Stimulated activated CD8-positive, alpha-beta memory T cell treated with anti-CD3 and anti-CD28 coated beads, Interleukin-4, amount 100 ng/mL, for 1 hour (primary cell): ENCODE measurements at places on chromosomes 6 and 20.

GRCh38 chr6:170032197-170032596 lies 258.7 kb downstream of the DLL1 start:
- no peak for DNase-seq

DNA sequence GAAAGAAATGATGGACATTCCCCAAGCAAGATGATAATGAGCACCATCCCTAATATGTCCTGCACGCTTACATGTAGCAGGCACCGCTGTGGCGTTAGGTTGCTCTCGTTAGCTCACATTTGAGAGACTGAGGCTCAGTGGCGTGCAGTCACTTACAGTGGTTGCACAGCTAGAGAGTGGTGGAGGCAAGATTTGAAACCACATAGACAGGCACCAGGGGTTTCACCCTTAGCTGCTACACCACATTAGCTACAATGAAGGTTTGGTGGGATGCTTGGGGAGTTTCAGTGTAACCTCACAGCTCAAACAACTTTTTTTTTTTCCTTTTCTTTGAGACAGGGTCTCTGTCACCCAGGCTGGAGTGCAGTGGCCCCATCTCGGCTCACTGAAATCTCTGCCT lies 3.7 kb downstream of the COX4I2 start:
- DNase-seq = no peak

- DNase-seq = no peak
Observed at GRCh38 chr6:22432060-22432459, 135.2 kb upstream of the PRL start.

DNA sequence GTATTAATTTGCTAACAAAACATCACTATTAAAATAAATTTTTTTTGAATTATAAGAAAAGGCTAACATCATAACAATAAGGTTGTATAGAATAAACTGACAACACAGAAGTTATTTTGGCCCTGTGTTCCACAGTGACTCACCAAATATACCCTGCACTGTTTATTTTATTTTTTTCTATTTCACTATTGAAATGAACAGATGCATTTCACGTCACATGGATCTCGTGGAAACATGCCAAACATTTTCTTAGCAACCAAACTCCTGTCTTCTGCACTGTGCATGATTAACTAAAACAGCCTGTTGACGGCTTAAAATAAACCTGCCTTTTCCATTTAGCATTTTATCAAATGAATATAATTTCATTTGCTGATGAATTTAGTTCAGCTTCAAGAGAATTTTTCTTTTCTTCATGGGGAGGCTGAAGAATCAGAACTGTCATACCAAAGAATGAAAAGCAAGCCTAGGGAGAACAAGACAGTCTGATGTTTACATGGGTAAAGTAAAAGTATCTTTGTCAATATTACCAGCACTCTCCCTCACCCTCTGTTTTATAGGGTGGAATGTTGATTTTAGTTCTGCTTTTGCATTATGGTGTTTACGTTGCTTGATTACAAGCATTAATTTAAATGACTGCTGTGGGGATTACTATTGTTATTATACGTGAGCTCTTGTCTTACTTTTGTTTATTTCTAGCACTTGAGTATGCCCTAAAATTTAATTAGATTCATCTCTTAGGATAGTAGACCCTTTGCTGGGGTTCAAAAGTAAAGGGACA lies 115.3 kb downstream of the LCA5 start:
- no peak for DNase-seq

DNA sequence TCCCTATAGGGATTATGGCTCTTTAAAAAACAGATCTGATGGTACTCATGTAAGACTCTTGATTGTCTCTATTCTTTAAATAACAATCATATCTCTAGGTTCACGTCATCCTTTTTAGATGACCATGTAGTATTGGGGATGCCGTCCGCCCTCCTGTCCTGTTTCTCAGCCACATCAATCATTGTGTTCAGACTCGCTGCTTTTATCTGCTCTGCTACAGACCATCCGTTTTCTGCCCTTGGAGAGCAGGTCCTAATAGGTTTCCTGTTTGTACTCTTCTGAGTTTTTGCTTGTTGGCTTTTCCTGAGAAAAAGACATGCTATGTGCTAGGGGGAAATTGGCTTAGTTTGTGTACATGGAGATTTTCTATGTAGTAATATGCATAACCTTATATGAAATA lies 76.8 kb downstream of the SASH1 start:
- no peak for DNase-seq

- DNase-seq = no peak
Observed at GRCh38 chr6:112743323-112743722, 396.2 kb downstream of the RFPL4B start.

GRCh38 chr20:60117065-60117464 lies 158.8 kb downstream of the CDH26 start:
- DNase-seq = no peak

- DNase-seq = no peak
Observed at GRCh38 chr6:11771473-11772048, 7.0 kb downstream of the ADTRP start.

DNA sequence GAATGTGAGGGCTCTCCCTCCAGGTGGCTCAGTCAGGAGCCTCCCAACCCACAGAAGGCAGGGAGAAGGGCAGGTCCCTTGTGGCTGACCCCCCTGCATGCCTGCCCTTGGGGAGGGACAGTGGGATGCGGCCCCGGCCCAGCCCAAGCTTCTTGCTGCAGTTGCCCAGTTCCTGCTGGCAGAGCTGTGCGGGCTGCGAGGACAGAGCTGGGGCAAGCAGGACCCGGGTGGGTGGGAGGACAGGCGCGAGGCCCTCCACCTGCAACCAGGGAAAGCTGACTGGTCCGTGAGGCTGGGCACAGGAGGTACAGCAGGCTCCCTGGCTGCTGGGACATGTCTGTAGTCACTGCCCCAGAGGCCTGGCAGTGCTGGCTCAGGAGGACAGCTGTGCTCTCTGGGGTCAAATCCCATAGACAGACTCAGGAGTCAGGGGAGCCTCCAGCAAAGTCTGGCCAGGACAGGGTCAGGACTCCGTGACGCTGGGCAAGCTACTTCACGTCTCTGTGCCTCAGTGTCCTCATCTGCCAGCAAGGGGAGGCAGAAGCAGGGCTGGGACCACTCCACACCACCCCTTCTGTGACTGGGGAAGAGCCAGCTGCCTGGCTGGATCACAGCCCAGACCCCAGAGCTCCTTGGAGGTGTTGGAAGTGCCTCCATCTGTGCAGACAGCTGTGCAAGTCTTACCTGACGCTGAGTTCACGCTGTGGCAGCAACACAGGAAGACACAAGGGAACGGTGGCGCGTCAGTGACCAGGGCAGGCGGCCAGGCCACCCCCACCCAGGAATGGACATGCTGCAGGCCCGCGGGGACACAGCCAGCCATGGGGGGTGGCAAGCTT lies 13.0 kb downstream of the UCKL1 start:
- no peak for DNase-seq

DNA sequence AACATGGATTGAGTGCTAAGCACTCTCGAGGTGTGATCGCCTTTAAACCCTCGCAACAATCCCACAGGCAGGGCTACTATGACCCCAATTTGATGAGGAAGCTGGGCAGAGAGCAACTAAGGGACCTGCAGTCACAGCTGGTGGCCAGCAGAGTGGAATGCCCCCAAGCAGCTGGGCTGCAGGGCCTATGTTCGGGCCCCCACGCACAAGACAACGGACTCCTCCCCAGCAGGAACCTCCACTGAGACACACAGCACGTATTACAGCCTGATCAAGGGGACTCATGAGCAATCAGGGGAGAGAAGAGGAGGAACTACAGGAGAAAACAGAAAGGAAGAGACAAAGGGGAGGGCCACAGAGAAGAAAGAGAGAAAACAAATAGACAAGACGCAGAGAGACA lies 21.7 kb downstream of the CST7 start:
- no peak for DNase-seq

DNA sequence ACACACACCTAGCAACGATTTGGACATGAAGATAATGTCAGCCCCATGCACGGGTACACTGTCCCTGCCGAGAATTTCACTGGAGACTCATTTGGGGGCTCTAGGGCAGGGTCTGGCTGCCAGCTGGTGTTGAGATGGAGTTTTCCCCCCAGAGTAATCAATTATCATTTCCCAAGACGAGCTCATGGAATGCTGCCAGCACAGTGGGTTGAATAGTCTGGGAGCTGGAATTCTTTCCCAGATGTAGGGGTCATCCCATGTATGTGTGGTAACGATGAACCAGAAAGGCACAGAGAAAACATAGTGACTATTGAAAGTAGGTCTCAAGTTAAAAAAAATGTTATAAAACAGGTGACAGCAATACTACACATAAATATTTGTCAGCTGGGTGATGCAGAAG lies 579.9 kb downstream of the MAFB start:
- DNase-seq = no peak

DNA sequence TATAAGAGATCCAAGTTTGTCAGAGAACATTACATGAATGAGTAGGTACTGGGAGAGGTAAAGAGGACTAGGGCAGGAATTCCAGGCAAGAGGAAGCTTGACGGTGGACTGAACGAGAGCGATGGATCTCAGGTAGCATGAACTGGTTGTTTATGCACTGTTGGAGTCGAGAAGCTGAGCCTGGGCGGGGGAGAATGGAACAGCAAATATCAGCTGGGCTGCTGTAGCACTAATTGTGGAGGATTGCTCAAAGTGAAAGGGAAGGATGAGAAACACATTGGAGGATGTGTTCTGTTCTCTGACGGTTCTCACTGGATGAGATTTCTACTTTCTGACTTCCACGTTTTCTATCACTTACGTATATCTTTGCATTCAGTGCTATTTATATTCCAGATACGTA lies 164.2 kb downstream of the PHF3 start:
- DNase-seq = no peak

GRCh38 chr6:153367021-153367420 lies 235.9 kb upstream of the RGS17 start:
- no peak for DNase-seq

DNA sequence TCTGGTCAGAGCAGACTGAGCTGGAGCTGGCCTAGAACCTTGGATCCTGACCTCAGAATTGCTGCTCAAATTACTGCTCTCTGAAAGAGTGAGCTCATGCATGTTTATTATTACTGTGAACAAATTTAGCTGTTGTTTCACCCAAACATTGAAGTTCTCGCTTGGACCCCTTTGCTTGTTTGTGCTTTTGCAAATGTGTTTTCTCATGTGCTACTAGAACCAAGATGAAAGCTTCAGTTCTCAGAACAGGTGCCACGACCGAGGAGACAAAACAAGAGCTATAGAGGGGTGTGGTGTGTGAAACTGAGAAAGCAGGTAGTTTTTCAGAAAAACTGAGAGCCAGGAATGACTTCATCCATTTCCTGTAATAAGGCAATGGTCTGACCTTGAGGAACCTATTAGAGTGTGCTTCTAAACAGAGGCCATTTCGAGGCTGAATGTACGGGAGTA lies 50.0 kb upstream of the ESR1 start:
- no peak for DNase-seq

DNA sequence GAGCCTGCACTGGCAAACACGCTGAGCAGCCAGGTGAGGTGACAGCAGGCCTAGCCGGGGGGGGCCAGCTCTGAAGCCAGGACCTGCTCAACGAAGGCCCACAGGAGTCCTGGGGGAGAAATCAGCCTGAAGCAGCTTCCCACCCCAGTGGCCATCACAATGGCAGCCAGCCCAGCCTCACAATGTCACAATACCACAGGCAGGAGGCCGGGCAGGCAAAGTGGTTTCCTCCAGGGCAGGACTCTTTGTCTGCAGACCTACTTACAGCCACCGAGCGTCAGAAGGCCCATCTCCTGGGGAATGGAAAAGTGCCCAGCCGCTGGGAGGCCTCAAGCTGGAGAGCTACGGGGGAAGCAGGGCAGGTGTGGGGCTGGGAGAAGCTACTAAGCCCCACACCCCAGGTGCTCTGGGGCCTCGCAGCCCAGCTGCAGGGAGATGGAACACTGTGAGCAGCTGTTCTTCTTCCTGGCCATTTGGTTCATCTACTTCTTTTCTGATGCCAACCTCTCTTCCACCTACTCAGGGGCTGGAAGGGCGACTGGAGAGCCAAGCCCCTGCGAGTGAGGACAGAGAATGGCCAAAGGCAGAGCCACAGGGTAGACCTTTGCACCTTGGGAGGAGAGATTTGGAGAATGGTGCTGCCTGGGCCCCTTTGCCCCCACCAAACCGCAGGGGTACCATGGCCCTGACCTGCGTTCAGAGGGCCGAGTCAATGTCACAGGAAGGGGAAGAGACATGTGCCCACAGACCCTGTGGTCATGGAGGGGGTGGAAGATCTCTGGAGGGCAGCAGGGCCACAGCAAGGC lies 22.3 kb upstream of the AVP start:
- no peak for DNase-seq

- no peak for DNase-seq
Observed at GRCh38 chr6:25958700-25959162, 3.9 kb upstream of the TRIM38 start.

GRCh38 chr20:42936482-42936881 lies 253.2 kb downstream of the PTPRT start:
- no peak for DNase-seq

DNA sequence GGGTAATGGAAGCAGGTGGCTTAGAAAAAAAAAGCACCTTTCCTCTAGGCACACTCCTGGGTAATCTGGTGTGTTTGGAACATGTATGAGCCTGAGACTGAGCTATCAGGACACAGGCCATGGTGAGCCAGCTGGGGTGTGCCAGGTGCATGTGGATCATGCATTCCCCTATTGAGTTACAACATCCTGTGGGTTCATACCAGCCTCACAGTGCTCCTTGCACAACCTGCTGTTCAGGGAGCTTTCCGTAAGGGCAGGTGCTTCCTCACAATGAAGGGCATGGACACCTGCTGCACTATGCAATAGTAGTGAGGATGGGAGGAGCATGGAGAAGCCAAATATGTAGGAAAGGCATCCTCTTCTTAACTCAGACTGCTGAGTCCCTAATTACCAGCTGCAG lies 197.2 kb upstream of the SUPT3H start:
- no peak for DNase-seq

- no peak for DNase-seq
Observed at GRCh38 chr6:142846883-142847287, 98.1 kb downstream of the HIVEP2 start.

- no peak for DNase-seq
Observed at GRCh38 chr6:167719920-167720319, 106.8 kb upstream of the AFDN start.

DNA sequence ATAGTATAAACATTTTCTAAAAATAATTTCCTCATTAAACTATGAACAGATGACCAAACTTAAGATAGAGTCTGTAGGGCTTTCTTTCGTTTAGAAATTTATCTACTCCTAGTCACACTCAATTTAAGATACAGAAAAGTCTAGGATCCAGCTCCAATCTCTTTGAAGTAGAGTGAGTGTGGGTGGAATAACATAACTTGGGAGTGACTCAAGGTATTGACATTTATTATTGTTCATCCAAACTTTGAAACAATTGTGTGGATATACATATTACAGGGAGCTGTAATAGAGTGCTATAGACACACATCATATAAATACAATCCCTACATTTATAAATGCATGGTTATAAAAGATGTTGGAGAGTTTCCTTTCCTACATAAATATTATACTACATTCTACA lies 715.2 kb upstream of the MANEA start:
- no peak for DNase-seq

DNA sequence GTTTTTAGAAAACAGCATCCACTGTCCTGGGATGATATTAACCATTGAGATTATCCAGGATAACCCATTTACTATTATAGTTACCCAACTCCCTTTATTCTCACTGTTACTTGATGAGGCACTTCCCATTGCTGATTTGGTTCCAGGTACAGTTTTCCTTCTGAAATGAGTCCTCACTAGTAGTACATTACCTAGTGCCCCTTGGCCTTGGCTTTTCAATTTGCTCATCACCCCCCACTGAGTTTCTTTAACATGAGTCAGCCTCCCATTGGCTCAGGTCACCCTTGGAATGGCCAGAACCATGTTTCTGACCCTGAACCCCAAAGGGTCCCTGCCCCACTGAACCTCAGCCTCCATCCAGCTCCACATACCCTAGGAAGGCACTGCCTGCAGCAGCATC lies 28.4 kb downstream of the MDGA1 start:
- no peak for DNase-seq
